ENCODE measurements at places on chromosomes 2 and 18. TPM values are rescaled to one million over a fixed set of nuclear protein-coding genes. Genes with fewer than 3 reads are reported as not detected.

DNA sequence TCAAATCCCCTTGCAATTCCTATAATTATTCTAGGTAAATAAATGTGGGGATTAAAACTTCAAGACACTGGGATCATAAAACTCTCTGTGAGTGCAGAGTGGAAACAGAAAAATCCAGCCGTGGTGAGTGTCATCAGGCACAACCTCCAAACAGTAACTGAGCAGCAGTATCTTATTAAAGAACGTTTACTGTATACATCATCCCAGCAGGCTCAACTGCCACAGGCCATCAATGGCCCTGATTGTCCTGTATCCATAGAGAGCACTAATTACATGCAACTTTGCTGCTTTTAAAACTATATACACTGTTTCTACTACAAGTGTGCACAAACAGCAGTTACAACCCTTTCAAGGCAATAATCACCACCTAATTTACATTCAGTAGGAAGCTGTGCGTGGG, 23.9 kb downstream of the GAREM1 start:
- DNase-seq = no peak

DNA sequence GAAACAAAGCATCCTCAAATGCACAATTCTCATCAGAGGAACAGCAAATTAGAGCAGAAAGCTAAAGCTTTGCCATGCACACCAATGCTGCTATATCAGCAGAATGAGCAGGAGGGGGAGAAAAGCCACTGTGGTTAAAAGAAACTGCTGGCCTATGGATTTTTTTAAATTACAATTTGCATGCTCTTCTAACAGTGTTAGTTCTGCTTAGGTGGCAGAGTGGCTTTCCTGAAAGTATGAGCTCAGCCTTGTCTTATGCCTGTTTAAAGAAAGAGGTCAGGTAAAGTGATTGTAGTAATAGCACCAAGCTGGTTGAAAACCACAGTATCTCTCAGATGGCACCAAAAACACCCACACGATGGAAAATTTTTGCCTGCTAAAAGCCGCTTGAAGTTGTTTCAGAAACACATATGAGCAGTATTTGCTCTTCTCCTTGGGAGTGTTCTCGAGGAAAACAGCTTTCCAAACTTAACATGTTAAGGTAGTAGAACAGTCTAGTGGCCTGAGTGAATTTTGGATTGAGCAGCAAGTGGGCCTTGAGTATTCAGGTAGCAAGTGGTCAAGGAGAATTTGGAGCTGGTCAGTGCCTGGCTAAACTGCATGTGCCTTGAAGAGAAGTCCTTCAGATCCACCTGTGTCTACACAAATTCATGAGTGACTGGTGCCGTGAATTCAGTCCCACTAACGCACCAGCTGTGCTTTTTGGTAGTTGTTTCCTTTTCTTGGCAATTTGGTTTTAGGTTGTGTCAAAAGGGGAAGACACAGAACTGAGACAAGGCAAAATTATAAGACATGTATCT, 19.6 kb upstream of the NDUFV2 start:
- no peak for DNase-seq

DNA sequence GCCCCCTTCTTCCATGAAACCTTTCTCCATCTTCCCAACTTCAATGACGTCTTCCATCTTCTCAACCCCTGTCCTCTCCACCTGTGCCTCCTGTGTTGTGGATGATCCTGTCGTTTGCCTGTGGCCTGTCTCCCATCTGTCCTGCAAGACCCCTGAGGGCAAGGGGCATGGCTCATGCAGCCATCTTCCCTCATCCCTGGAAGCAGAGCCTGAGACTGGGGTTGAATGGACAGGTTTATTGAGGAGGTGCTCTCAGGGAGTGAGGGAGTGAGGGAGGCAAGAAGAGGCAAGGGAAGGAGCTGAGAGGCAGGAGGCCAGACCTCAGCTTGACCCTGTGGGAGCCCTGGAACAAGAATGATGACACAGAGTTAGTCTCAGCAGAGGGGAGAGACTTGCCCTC, 7.3 kb downstream of the SPATA3 start:
- DNase-seq = no peak

DNA sequence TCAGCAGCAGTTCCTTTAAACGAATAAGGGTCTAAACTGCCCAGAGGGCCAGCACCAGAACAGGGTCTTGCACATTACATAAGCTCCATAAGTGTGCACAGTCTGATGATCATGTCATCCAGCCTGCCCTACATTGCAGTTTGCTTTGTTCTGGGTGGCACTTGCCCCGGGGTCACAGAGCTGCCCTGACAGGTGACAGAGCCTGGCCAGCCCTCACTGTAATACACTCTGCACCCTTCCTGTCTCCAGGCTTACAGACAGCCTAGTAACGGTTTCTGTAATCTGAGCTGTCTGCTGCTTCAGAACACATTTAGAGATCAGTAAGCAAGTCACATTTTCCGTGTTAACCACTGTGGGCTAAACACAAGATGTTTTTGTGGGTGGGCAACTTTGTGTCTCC, 213.3 kb downstream of the FAM210A start:
- DNase-seq = no peak

GRCh38 chr2:127108090-127108523, 1.2 kb upstream of the BIN1 start:
- DNase-seq = no peak

GRCh38 chr2:203713381-203713780, 6.9 kb downstream of the CD28 start:
- DNase-seq = no peak

Gene EMILIN1
- 1.1 TPM for total RNA-seq

Gene DHRS9
- total RNA-seq = 0.33 TPM

Gene TSPYL6
- not detected for total RNA-seq
